A549 treated with CORT108297 at 1 μM for 4 hours (cell line): ENCODE measurements at places on chromosomes 11 and 22. TPM values are rescaled to one million over a fixed set of nuclear protein-coding genes. Genes with fewer than 3 reads are reported as not detected.

The NCAM1 gene
- not detected in 5 replicates for total RNA-seq

The C11orf52 gene
- total RNA-seq = 0.11 TPM in 1 of 5 replicates, not detected in the others

The PLA2G6 gene
- 3.2 to 5.1 TPM (median 4.2 TPM) in 5 replicates for total RNA-seq

The ZNF202 gene
- 9.0 to 10.0 TPM (median 9.7 TPM) in 5 replicates for total RNA-seq

The SYT7 gene
- 0.72 to 1.2 TPM (median 1.0 TPM) in 5 replicates for total RNA-seq

The OR5A1 gene
- total RNA-seq = not detected in 5 replicates

The OR56A1 gene
- total RNA-seq = not detected in 5 replicates

The SLC6A5 gene
- not detected in 5 replicates for total RNA-seq

The MAFF gene
- 12.8 to 21.1 TPM (median 14.1 TPM) in 5 replicates for total RNA-seq

The DEUP1 gene
- total RNA-seq = not detected in 5 replicates

The CARD18 gene
- not detected in 5 replicates for total RNA-seq

The C11orf87 gene
- total RNA-seq = 0.01 to 0.02 TPM (median 0.02 TPM) in 4 of 5 replicates, not detected in the other

The OR52E4 gene
- not detected in 5 replicates for total RNA-seq

The PHOX2A gene
- total RNA-seq = not detected in 5 replicates

The CBLIF gene
- total RNA-seq = not detected in 5 replicates

The KMT5B gene
- 19.3 to 24.8 TPM (median 19.9 TPM) in 5 replicates for total RNA-seq

The IFITM10 gene
- 0.54 to 1.3 TPM (median 1.2 TPM) in 5 replicates for total RNA-seq

The PRODH gene
- 0.32 to 1.1 TPM (median 0.51 TPM) in 5 replicates for total RNA-seq

The KRTAP5-1 gene
- not detected in 5 replicates for total RNA-seq

The DDTL gene
- 1.5 to 2.1 TPM (median 1.9 TPM) in 5 replicates for total RNA-seq

The CLTCL1 gene
- 4.6 to 6.1 TPM (median 5.6 TPM) in 5 replicates for total RNA-seq
